ENCODE measurements at places on chromosomes 2 and 18.

DNA sequence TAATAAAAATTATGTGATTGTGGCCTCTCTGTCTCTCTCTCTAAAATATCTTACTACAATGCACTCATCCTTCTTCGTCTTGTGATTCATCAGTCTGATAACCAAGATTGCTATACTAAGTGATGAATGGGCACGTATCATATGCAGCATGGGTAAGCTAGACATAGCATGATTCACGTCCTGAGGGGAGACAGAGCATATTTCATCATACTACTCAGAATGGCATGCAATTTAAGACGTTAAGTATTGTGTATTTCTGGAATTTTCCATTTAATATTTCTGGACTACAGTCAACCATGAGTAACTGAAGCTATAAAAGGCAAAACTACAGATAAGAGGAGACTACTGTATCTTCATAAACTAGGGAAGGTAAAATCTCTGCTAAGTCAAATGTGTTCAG lies 97.0 kb upstream of the CD226 start:
- no peak for DNase-seq

- DNase-seq: no peak
Observed at GRCh38 chr2:215911301-215912085, 101.9 kb downstream of the MREG start.

- no peak for DNase-seq
Observed at GRCh38 chr2:85873679-85874078, 15.1 kb downstream of the ST3GAL5 start.

DNA sequence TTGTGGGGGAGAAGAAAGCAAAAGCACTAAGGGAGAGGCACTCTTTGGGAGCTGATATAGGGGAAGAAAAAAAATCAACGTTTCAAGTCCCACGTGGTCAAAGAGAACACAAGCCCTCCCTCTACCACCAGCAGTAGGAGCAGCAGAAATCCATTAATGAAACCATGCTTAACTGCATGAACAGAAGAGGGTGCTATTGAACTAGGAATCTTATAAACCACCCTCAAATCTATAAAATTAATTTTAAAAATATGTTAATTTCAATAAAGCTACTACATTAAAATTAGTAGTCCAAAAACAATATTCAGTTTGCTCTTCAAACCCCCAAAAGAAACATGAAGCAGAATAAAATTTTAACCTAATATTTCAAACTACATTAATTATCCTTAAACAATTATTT lies 147.8 kb downstream of the TMEM18 start:
- no peak for DNase-seq

GRCh38 chr2:29894822-29895614 lies 26.4 kb downstream of the ALK start:
- DNase-seq: no peak

- DNase-seq: no peak
Observed at GRCh38 chr18:25729072-25729471, 361.3 kb downstream of the SS18 start.

GRCh38 chr18:7488571-7488970 lies 78.5 kb upstream of the PTPRM start:
- no peak for DNase-seq

DNA sequence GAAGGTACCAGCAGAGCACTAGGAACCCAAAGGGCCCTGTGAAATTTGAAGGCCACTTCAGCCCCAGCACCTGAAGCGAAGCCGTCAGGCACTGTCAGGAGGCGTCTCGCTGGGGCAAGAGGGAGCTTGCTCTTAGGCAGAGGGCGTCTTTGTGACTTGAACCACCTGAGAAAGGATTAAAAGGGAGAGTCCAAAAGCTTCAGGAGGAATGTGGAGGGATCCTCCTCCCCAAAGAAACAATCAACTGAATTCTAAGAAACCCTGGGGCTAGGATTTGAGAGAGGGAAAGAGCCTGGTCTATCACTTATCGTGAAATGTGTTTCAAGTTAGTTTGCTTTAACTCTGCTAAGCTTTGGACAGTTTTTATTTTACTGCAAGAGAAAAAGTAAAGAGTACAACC lies 324.9 kb upstream of the SOX11 start:
- DNase-seq: no peak

DNA sequence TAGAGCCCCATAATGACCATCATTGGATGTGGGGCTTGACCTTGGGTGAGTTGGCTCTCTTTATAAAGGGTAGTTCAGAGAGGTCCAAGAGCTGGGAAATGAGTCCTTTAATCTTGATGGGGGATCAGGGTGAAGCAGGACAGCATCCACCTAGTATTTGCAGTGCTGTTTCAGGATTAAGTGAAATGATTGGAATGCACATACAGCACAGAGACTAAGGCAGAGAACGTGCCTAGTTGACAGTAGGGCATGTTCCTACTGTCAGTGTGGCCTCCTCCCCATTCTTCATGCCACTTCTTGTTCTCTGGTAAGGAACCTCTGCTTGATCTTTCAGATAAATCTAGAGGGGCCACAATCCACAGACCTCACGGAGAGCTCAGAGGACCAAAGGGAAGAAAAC lies 78.9 kb downstream of the TRIM43 start:
- no peak for DNase-seq

GRCh38 chr18:7590826-7591560 lies 23.9 kb downstream of the PTPRM start:
- no peak for DNase-seq

DNA sequence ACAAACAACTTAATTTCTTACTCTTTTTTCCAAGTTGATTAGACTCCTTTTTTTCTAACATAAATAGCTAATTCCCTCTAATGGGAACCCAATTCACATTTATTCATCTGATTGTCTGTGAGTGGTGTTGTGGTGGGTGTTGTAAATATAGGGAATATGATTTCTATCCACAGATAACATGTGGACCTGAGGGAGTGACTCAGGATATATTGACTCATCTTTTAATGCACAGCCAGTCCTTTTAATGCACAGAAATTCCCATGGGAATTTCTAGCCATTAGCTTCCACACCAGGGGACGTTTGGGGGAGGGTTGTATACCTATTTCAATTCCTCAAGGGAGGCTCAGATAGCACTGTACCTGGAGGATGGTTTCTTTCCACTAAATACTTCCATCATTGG lies 1339.6 kb upstream of the LRRTM1 start:
- DNase-seq: no peak

- DNase-seq: no peak
Observed at GRCh38 chr2:132733094-132733493, 63.1 kb upstream of the LYPD1 start.

GRCh38 chr18:67514465-67514864 lies 2.1 kb downstream of the DSEL start:
- no peak for DNase-seq

GRCh38 chr2:100852999-100853908 lies 33.3 kb downstream of the NPAS2 start:
- DNase-seq: no peak

GRCh38 chr2:240189686-240190085 lies 49.2 kb upstream of the OTOS start:
- no peak for DNase-seq

GRCh38 chr2:109207176-109207575 lies 78.2 kb downstream of the SH3RF3 start:
- no peak for DNase-seq

GRCh38 chr2:18593496-18593895 lies 4.1 kb upstream of the NT5C1B start:
- no peak for DNase-seq

DNA sequence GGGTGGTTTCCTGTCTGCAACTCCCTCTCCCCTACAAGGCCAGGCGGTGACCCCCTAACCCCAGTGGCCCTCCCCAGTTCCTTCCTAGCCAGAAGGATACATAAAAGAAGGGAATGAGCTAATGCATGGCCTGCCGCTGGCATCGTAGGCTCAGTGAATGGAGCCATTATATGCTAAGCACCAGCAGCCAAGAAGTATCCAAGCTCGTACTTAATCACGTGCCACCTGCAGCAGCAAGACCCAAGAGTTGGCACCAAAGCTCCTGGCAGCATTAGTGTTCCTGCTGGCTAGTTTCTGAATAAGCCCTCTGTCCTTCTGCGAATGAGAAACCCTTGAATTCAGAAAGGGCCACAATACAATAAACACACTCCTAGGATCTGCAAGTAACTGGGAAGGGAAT lies 4.3 kb downstream of the DBI start:
- no peak for DNase-seq

DNA sequence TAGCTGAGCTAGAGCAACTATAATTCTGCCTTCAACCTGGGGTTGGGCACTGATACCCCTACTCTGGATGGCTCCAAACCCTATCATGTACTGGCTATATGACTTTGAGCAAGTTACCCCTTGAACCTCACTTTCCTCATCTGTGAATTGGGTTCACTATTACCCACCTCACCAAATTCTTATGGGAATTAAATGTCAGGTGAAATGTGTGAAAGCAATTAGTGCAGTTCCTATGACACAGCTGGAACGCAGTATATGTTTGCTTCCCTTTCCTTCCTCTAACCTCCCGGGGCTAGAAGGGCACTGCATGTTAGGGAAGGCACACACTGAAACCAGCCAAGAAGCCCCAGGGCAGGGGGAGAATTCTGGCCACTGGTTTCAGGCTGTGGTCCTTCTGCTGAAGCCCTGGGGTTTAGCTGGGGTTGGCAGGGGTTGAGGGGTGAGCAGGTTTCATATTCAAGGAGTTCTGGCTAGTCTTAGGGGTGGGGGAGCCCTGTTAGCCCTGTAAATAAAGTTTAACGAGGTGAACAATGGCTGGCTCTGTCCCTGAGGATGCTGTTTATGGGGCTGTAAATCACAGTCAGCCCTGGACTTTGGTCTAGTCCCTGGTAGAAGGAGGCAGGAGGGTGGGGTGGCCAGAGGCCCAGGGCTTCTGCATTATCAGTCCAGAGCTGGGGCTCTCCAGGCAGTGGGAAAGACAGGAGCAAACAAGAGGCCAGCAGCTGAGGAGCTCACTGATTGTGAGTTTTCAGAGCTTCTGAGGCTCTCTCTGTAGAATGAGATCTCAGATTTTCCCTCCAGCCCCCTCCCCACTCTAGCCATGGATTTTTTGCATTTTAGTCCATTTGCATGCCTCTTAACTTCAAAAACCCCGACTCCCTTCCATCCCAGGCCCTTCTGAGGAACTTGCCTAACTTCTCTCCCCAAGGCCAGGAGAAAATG lies 8.0 kb downstream of the PKDCC start:
- DNase-seq: no peak

DNA sequence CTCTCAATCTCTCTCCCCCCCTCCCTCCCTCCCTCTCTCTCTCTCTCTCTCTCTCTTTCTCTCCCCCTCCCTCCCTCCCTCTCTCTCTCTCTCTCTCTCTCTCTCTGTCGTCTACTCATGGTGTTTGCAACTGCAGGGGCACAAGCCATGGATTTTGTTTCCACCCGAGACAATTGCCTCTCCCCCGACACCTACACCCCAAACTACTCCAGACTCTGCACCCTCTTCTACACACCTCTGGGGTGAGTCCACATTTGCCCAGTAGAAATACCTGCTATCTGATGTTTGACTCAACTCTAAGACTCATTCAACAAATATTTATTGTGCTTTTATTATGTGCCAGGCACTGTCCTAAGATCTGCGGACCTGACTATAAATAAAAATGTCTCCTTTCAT lies 93.7 kb downstream of the TMEM17 start:
- no peak for DNase-seq

GRCh38 chr18:6613581-6613980 lies 115.9 kb upstream of the ARHGAP28 start:
- no peak for DNase-seq

DNA sequence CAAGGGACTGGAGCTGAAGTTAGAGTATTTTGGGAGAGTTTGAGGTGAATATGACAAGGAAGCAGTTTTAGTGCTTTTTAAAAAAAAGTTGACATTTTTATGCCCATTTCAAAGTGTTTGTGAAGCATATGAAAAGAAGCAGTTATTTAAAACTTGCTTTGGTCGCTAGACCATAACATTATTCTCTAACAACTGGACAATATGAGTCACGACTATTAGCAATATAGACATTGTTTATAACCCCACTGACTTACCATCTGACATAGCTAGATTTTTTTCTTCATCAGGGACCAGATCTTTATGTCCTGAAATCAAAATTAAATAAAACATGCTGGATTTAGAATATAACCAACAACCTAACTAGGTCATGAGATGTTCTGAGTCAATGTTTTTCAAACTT lies 22.6 kb upstream of the DYTN start:
- no peak for DNase-seq

GRCh38 chr2:28678944-28679343 lies 72.7 kb upstream of the PPP1CB start:
- peak; percentile 28 for DNase-seq

DNA sequence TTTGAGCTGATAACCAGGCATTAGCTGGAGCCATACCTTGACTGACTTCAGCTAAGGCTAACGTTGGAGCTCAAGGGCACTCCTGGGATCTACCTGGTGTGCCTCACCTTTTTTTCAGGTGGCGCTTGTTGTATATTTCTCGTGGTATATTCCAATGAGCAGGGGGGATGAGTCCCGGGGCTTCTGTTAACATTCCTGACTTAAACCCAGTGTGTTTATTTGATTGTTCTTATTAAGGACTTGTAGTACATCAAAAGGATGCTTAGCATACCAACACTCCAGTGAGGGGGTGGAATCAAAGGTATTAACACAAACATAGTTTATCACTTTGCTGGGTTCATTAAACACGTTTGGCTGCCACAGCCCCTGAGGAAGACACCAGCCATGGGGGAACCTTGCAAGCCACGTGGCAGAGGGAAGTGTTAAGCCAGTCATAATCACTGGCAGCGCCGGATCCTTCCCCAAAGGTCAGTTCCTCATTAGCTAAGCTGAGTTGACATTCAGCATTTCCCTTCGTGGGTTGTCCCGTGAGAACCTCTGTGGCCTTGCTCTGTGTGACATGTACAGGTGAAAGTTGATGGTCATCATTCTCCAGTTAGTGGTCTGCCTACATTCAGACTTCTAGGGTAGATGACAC lies 119.5 kb upstream of the MCFD2 start:
- no peak for DNase-seq

- DNase-seq: no peak
Observed at GRCh38 chr2:156765043-156765442, 328.9 kb downstream of the GPD2 start.

DNA sequence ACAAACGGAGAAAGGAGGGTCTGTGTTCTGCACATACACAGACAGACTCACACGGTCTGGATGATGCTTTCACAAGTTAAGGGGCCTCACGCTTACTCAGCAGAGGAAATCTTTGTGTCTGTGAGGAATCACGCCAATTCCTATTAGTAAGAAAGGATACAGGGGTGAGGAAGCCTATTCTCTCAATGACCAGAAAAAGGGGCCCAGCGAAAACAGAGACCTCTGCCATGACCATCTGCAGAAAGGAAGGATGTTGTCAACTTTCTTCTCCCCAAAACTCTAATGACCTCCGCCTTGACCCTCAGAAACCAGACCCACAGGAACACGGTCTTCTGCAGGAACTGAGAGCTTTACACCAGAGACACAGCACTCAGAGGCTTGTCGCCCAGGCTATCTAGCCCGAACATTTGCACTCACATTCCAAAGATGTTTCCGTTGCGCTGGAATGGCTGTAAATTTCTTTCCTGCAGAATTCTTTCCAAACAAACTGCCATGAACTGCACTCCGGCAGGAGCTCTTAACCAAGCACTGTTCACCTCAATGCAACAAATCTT lies 186.3 kb downstream of the TCF4 start:
- DNase-seq: no peak

GRCh38 chr2:137764646-137765045 lies 199.6 kb upstream of the HNMT start:
- DNase-seq: no peak
